ENCODE measurements at places on chromosomes 3 and 15. TPM values are rescaled to one million over a fixed set of nuclear protein-coding genes. Genes with fewer than 3 reads are reported as not detected.

PLSCR2 gene
- not detected for polyA plus RNA-seq

DNA sequence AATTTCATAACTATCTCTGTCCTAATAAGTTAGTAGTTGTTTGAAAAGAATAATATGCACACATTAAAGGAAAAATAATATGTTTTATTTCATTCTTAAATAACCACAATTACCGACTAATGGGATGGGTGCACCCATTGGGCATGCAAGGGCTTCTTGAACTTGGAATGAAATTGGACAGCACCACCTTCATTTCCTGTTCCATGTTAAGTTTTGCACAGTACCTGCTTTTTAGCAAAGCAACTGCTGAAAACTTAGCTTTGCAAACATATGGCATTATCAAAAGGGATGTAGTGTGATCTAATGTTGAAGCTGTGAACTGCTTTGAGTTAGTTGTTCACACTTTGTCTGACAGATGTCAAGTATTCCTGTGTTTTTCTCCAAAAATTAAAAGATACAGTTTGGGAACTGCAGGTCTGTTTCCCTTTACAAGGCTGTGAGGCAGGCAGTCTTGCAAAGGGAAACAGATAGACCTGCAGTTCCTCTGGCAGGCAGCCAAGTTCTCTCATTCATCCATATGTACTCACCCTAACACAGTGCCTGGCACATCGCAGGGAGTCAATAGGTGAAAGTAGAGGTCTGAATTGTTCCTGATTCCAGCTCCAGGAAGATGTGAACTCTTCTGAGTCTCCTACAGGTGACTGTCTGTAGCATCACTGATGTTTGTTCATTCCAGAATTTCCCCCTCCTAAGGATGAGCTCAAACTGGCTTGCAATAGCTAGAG is 64.3 kb upstream of the GOLGA8B start:
- DNase-seq = no peak

DNA sequence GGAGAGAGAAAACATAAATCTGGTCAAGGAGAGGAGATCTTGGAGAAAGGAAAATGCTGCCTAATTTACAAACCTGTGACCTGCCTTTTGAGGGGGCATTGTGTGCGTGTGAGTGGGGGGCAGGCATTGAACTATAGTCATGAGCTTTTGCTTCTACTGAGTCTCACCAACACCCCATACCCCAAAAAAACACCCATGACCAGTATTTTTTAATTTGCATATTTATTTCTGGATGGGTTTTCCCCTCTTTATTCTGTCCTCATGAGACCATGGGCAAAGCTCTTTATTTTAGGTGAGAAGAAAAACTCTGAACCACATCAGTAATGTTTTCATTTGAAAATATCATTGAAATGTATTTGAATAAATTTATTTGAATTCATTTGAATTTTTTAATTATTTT is 20.6 kb downstream of the CD80 start:
- DNase-seq = no peak

DNA sequence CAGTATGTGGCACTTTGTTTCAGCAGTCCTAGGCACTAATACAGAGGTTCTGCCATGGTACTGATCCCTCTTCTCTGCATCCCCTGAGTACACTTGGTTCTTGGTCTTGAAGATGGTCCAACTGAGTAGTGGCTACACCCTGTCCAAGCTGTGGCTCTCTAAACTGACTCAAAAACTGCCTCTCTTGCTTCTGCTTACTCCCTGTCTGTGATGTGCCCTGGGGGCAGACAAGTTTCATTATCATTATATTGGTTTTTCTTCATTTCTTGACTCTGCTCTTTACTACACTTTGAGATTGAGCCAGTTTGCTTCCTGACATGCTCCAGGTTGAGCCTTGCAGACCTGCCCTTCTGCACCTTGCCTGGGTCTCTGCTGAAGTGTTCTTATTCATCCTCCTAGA is 18.9 kb upstream of the ST3GAL6 start:
- DNase-seq = no peak

GRCh38 chr3:18249126-18249525 is 176.0 kb downstream of the SATB1 start:
- DNase-seq = no peak

DNA sequence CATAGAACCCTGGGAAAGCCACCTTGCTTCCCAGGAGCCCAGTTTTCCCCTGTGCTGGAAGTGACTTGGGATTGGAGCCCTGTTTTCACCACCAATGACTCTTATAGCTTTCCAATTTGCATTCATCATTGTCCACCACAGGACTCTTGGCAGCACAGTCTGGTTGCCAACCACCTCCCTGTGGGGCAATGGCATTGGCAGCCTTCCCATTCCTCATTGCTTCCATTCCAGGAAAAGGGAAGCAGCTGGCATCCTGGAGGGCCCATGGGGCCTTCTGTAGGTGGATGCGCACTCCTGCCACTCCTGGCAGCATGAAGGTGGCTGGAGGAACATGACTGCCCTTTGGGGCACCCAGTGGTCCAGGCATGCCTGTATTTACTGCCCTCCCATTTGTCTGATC is 57.7 kb downstream of the FEM1B start:
- no peak for DNase-seq

GRCh38 chr15:67506775-67507747 is 13.9 kb upstream of the C15orf61 start:
- no peak for DNase-seq
